ENCODE measurements at places on chromosomes 12 and 14. TPM values are rescaled to one million over a fixed set of nuclear protein-coding genes. Genes with fewer than 3 reads are reported as not detected.

DNA sequence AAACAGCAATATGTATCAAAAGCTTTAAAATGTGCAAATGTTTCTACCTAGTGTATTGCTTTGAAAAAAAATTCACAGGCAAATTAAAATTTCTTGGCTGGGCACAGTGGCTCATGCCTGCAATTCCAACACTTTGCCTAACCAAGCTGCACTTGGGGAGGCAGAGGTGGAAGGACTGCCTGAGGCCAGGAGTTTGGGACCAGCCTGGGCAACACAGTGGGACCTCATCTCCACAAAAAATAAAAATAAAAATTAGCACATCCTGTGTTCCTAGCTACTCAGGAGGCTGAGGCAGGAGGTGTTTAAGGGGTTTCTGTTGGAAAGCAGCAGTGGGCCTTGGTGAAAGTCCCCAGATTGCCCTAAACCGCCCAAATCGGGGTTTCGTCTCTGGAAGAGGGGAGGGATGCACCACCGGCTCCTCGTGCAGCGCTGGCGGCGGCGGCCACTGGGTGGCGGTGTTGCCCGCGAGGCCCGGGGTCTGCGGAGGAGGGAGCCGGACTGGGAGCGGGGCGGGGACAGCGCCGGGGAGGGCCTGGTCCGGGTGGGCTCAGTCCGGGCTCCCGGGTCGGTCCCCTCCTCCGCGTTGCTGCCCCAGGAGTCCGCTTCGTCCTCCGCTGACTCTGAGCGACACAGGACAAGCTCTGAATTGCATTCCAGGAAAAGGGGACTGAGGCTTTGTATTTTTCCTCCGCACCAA is 265.6 kb downstream of the AACS start:
- DNase-seq, result peak; percentile 37

GRCh38 chr14:33420051-33420627 is 481.5 kb downstream of the NPAS3 start:
- no peak for DNase-seq

GRCh38 chr12:110616471-110617115 is 2.7 kb downstream of the TCTN1 start:
- no peak for DNase-seq

DNA sequence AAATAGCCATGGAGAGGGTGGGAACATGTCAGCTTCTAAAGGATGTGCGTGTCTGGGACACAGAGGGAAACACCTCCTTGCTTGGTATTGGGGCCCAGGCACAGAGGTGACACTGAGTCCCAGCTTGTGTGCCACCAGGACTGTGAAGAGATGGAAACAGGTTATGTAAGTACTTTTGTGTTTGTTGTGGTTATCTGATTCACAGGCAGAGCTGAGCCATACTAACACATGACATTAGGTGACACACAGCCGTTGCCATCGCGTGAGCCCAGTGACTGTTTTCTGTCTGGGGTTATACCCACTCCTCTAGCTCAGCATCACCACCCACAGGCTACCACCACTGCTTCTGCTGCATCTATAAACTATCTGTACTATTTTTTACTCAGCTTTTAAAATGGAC is 12.1 kb upstream of the FLVCR2 start:
- peak; percentile 68 for DNase-seq

- DNase-seq, result no peak
These were observed 92.8 kb downstream of the NINJ2 start for GRCh38 chr12:570435-570920.

The EXD2 gene
- 6.5 TPM for total RNA-seq

All from activated T-helper 1 cell treated with anti-CD3 and anti-CD28 coated beads, Interleukin-12 subunit alpha, Interleukin-12 subunit beta, Interleukin-2, Interleukin-4 antibody, amounts not matched to agents 30 ng/mL and 10 ng/mL and 1 ng/mL, durations not matched to agents 14 hours and 24 hours and 36 hours (primary cell).